ENCODE measurements at places on chromosomes 7 and 10.

DNA sequence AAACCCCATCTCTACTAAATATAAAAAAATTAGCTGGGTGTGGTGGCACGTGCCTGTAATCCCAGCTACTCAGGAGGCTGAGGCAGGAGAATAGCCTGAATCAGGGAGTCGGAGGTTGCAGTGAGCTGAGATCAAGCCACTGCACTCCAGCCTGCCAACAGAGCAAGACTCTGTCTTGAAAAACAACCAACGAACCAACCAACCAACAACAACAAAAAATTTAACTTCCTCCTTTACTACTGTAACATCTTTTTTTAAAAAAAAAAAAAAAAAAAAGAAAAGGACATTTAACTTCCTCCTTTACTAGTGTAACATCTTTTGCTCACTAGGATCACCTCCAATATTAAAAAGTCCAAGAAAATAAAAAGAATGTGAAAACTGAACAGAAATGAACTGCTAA is 92.3 kb upstream of the TMEM168 start:
- no peak for DNase-seq

GRCh38 chr7:130961128-130961601 is 227.2 kb upstream of the KLF14 start:
- no peak for DNase-seq

DNA sequence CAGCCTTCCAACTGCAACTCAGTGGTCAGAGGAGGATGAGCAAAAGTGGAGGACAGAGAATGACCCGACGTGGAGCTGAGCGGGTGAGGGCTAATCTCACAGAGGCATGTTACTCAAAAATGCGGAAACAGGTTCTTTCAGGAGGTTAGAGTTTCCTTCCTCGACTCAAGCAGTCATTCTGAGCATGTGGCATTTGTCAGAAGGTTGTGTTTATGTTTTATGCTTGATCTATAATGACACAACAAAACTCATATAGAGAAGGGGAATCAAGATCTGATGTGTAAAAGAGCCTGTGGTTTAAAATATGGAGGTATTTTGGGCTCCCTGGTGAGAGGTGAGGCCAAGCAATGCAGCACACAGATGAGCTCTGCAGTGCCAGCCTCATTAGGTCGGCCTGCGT is 311.4 kb downstream of the ADARB2 start:
- DNase-seq: no peak

DNA sequence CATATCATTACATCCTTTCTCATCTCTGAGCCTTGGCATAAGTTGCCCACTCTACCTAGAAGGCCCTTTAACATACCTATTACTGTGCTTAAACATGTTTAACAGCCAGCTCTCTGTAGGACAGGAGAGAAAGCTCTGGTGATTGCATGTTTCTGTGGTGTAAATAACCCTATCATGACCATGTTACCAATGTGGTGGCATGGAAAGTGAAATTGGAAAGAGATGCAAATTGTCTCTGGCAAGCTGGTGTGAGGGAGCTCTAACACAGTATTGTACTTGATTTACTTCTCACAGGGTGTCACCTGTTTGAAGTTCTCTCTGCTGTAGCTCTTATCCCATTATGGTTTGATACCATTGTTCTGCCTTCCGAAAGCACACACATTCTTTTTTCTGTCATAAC is 231.8 kb upstream of the DKK1 start:
- DNase-seq: no peak

DNA sequence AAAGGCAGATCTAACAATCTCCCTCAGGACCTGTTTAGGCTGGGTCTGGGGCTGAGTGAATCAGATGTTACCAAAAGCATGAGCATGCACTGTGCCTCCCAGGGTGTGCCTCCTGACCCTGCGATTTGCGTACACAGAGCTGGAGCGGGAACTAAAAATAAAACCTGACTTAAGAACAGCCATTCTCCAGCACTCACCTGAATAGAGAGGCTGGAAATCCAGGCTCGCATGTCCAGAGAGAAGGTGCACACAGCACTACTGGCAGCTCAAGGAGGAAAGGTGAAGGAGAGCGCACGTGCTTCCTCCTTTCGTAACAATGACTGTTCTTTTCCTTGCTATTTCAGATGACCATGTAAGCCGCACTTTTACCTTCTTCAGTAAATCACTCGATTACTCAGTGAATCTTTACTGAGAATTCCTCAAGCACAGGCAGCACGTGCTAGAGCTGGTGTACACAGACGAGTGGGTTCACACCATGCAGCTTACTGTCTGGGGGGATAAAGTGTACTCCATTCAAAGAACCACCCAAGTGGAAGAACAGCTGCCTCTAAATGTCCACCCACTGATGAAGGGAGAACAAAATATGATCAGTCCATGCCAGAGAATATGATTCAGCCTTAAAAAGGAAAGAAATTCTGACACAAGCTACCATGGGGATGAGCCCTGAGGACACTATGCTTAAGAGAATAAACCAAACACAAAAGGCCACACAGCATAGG is 45.6 kb downstream of the SFMBT2 start:
- no peak for DNase-seq

DNA sequence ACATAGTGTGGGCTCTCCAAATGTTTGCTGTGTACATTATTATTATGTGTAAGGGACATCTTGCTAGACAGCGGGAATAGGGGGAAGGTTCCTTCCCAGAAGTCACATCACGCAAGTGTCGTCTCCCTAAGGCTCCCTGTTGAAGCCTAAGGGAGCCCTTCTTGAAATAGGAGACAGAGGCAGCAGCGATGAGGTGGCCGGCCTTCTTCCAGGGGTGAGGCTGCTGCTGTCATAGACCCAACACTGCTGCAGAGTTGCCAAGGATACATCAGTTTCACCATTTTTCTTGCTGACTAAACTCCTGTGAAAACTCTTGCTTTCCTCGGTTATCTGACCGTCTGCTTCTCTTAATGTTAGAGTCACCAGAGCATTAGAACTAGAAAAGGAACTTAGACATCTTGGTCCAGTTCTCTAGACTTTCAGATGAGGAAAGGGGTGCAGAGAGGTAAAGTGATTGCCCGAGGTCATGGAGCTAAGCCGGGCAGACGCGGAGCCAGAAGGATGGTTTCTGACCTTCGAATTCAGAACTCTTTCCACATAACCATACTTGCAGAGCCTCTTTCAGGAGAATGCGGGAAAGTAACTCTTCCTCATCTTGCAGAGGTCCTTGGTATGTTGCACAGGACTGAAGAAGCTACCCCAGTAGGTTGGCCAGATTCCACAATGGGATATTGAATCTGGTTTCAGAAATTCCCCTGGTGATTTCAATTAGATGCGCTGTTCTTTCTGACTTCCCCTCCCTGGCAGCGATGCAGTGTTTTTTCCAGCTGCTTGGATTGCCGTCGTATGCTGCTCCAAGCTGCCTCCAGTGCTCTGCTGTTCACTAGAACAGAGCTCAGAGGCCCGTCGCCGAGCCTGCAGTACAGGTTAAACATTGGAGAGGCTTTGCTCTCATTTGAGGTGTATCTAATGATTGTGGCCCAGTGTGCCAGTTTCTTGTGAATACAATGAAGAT is 217.1 kb downstream of the CAMK1D start:
- DNase-seq: no peak

DNA sequence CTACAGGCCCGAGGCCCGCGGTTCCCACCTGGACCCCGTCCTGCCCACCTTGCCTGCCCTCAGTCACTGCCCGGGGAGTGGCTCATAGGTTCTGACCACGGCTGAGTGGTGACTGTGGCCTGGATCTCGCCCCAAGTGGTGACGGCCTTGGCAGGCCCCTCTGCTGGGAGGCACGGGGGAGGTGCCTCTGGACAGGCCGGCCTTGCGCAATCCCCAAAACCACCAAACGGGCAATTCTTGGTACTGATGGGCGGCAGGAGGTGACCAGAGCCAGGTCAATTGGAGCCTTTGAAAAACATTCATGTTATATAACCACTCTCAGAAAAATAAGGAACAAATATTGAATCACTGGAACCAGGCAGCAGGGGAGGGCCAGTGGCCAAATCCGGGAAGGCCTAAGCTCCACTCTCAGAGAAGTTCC is 83.4 kb downstream of the PRKAG2 start:
- DNase-seq: no peak

GRCh38 chr10:125132344-125132743 is 28.0 kb downstream of the CTBP2 start:
- no peak for DNase-seq
